ENCODE measurements at places on chromosomes 2 and 18.
A peak's percentile ranks its signal among the peaks of the same experiment; 100 is the strongest.

DNA sequence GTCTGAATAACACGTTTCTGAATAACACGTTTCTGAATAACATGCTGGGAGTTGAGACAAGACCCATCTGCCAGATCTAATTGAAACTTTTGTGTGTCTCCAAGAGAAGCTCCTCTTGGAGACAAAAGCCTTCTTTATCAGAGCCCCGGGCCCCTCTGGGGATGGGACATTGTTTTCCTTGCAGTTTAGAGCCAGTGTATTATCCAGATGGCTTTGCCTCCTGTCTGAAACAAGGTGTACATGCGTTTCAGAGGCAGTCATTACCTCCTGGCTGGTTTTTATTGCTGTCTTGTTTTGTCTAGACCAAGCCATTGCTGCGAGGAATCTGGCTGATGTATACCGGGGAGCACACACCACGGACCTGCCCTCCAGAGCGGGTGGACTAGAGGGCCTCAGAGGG, 7.8 kb downstream of the FOSL2 start:
- DNase-seq, result no peak

DNA sequence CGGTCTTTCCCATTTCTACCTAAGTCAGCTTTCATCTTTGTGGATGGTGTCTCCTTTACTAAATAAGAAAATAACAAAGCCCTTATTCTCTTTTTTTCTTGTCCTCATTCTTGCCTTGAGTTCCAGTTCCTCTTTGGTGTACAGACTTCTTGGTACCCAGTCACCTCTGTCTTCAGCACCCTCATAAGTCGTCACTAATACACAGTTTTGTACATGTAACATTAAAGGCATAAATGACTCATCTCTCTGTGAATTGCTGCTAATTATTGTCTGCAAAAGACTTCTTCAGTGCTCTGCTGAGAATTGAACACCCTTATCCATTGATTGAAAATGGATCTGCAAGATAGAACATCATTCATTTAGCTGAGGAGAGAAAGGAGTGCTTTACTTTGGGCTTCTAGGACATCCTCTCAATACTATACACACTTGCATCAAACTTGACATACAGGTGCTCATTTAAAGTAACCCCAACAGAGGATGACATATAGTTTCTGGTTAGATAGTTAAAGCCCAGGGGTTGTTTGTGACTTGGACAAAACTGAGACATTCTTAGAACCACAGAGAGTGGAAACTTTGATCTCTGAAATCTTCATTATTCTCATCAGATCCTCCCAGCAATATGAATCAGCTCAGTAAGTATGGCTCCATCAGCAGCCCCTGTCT, 97.0 kb downstream of the XRCC5 start:
- DNase-seq, result no peak

- no peak for DNase-seq
These were observed 97.9 kb upstream of the IL1R2 start for GRCh38 chr2:101893681-101894381.

GRCh38 chr18:8448130-8448529, 161.1 kb upstream of the RAB12 start:
- no peak for DNase-seq

- no peak for DNase-seq
These were observed 27.7 kb downstream of the THOC1 start for GRCh38 chr18:240175-240574.

DNA sequence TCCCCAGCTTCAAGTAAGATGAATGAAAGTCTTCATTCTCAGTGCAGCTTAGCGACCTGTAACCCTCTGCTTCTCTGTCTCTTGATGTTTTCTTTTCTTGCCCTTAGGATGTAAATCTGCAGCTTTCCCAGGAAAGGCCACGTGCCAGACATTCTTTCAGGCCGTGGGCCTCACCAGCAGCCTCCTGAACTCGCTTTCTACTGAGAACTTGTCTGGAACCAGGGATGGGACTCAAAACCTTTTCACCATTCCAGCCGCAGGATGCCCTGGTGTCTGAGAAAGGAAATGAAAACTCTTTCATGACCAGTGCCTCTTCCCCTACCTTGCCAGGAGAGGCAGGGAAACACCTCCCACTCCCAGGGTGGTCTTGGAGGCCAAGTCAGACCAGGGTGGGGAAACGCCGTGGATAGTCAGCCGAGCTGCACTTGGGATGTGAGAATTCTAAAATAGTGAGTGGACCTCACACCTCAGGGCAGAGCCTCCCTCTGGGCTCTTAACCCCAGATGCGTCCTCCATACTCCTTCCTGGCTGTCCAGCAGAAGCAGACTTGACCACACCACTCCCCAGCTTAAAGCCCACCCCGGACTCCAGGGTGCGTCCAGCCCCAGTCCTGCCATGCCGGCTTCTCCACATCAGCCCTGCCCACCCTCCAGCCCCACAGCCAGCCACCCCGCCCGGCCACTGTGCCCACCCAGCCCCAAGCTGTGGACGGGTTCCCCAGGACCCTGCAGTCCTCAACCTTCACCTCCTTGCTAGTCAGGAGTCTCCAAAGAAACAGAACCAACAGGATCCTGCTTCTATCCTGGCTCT, 115.5 kb downstream of the TWIST2 start:
- DNase-seq, result no peak

DNA sequence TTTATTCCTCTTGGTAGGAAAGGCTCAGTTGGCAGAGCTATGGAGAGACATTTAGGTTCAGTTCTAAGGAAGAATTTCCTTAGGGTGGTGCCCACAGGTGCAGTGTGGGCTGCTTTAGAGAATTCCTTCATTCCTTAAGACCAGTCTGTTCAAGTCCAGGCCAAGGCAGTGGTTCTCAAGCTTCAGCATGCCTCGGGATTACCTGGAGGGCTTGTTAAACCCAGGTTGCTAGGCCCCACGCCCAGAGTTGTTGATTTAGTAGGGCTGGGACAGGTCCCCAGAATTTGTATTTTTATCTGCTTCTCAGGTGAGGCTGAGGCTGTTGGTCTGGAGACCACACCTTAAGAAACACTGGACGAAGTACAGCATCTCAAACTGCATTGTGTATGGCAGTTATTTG, 68.9 kb downstream of the CERS6 start:
- no peak for DNase-seq

- no peak for DNase-seq
These were observed 1.0 kb upstream of the PRKD3 start for GRCh38 chr2:37325625-37326071.

GRCh38 chr2:106694964-106695470, 190.9 kb downstream of the ST6GAL2 start:
- DNase-seq, result no peak

- DNase-seq, result no peak
These were observed 96.7 kb downstream of the ASB1 start for GRCh38 chr2:238523158-238524110.

DNA sequence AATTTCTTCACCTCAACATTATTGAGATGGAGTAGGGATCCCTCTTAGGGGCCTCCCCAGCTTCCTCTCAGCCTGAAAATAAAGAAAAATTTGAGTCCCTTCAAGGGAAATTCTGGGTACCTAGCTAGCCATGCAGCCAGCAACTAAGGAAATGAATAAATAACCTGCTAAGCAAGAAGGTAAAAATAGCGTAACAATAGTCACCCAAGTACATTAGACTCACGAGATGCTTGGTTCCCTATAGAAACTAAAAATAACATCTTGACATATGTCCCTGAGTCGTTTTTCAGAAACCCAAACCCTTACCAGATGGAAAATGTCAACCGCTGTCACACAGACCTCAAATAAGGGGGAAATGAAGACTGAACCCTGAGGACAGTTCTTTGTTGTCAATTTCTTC, 51.9 kb downstream of the CACNB4 start:
- DNase-seq, result no peak

DNA sequence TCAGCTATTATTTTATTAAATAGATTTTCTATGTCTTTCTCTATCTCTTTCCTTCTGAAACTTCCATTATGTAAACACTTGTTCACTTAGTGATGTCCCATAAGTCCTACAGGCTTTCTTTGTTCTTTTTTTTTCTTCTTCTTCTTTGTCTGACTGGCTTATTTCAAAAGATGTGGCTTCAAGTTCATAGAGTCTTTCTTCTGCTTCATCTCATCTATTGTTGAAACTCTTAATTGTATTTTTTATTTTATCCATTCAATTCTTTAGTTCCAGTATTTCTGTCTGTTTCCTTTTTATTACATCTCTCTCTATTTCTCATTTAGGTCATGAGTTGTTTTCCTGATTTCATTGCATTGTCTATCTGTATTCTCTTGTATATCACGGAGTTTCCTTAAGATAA, 38.5 kb downstream of the BOD1L2 start:
- no peak for DNase-seq

DNA sequence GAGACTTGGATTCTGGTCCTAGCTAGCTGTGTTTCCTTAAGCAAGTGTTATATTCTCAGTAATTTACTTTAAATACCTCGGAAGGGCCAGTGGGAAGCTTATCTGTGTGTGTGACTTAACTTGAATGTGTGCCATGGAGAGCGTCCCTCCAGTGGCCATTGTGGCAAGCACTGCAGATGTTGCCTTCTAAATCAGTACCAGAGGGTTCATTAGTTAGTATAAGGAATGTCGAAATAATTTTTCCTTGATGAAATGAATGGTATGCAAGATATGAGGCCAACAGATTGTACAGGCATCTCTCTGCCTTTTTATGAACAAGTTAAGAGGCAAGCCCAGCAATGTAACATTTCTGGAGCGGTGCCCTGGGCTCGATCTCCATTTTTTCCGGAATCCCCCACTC, 52.0 kb downstream of the FBXO36 start:
- no peak for DNase-seq

DNA sequence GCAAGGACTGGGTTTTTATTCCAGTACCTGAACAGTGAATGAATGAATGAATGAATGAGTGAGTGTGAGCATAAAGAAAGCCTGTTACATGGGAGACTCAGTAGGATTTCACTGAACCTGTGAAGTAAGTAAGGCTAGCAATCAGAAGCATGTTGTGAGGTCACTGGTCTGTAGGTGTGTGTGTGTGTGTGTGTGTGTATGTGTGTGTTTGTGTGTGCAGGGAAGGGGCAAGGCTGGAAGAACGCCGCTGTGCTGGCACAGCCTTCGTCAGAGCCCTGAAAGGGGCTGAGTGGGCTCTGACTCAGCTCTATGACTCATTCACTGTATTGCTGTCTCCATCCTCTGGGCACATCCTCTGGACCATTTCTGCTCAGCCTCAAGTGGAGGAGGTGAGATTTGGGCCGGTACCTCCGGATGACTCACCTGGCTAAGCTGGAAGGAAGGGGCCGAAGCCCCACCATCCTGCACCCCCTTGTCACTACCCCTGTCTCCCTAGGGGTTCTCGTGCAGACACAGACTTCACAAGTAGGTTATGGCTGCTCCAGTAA, 51.4 kb upstream of the MRPL33 start:
- no peak for DNase-seq

DNA sequence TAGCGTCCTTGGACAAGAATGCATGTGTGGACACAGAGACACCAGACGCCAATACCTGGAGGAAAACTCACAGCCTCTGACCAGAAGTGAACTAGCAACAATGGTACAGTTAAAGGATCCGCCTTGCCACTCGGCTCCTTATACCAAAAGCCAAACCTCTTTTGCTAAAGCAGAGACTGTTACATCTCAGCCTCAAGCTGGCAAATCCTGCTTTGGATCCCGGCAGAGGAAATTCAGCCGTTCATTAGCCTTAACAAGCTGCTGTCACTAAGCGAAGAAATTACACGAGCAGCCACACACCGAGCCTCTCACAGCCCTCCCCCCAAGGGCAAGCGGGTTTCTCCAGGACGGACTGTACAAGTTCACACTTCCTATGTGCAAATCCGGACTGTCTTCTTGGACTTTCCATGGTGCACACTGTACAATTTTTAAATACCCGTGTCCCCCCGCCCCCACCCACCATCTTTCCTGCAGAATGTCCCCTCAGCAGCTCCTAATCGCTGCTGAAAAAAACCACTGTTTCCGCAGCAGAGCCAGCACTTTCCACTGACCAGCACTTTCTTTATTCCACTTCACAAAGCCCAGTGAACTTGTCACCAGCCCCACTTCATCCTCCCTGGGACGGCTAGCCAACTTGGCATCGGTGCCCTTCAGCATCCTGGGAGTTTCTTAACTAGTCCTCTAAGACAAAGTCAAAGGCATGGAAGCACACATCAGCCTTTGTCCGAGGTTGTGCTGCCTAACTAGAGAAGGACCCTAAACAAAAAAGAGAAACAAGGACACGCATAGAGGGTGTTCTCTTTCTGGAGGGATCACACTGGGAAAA, 1.5 kb downstream of the KLF7 start:
- no peak for DNase-seq

DNA sequence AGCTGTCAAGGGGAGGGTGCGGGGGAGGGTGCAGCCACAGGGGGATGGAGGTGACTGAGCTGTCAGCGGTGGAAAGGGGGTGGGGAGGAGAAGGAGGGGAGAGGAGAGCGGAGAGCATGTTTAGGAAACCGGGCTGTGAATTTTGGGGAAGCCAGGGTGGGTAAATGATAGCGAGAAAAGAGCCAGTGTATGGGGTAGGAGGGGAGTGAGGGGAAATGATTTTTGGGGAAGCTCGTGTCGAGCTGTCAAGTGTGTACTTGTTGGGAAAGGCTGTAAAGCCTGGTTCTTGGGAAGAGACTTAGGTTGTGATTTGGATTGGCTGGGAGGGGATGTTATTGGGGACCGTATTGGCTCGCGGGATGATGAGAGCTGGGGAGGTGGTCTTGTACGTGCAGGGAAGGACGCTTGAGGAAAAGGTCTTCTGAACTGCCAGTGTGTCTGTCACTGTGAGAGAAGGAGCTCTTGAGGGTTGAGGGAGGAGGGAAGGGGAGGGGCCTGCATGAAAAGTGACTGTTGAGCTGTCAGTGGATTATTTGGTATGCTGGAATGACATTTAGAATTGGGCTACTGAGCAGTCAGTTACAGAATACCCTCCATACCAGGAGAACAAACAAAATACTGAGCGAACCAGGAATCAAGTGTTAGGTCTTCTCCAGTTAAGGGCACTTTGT, 1.0 kb downstream of the UBR3 start:
- DNase-seq, result peak; percentile 8

- no peak for DNase-seq
These were observed 166.6 kb downstream of the TNS1 start for GRCh38 chr2:217835931-217836891.

GRCh38 chr2:128237911-128238697, 80.6 kb downstream of the HS6ST1 start:
- DNase-seq, result no peak

DNA sequence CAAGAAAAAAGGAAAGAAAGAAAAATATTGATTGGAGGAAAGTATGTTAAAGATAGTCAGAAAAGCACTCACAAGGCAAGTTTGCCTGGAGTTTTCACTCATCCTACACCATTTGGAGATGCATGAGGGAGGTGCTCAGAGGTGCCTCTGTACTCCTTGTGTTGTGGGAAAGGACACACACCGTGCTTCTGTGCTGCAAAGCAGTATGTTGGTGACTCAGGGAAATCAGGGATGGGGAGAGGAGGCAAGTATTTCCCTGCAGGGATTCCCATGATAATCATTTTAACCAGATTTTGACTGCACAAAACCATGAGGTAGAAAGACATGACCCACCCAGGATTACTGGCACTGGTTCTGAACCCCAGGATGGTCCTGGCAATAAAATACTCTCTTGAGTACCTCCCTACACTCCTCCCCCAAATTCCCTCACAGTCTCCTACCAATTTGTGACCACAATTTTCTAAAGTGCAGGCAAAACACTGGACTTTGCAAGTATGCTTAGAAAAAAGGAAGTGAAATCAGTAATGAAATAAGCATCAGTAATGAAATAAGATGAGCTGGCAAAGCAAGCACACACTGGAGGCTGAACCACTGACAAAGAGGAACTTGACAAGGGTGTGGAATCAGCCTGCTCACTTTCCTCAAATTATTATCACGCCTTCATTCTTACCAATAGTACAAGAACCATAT, 155.5 kb upstream of the ACVR2A start:
- no peak for DNase-seq
